Amniotic stem cell (primary cell): ENCODE measurements at places on chromosomes 3 and 15.

GRCh38 chr3:193271101-193271840 lies 30.2 kb downstream of the PLAAT1 start:
- no peak for DNase-seq

- DNase-seq, result no peak
Observed at GRCh38 chr3:170098753-170099152, 61.0 kb downstream of the GPR160 start.

GRCh38 chr15:67692573-67692972 lies 132.7 kb upstream of the SKOR1 start:
- no peak for DNase-seq

- no peak for DNase-seq
Observed at GRCh38 chr3:45664578-45664977, 24.6 kb upstream of the SACM1L start.

DNA sequence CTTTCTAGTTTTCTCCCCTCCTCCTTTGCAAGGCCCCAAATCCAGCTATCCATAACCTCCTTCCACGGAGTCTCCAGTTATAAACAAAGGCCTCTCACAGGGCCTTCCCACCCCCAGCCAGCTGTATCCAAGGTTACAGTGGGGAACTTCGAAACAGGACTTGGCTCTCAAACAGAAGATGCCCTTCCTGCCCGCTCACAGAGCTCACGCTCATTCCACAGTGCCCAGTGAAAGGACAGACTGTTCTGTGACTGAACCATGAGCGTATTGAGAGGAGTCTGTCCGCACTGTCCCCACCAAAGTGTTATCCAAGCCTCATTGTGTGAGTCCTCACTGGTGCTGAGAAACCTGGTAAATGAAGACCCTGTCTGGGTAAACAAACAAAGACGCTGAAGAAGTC lies 35.4 kb downstream of the ARHGAP31 start:
- no peak for DNase-seq

DNA sequence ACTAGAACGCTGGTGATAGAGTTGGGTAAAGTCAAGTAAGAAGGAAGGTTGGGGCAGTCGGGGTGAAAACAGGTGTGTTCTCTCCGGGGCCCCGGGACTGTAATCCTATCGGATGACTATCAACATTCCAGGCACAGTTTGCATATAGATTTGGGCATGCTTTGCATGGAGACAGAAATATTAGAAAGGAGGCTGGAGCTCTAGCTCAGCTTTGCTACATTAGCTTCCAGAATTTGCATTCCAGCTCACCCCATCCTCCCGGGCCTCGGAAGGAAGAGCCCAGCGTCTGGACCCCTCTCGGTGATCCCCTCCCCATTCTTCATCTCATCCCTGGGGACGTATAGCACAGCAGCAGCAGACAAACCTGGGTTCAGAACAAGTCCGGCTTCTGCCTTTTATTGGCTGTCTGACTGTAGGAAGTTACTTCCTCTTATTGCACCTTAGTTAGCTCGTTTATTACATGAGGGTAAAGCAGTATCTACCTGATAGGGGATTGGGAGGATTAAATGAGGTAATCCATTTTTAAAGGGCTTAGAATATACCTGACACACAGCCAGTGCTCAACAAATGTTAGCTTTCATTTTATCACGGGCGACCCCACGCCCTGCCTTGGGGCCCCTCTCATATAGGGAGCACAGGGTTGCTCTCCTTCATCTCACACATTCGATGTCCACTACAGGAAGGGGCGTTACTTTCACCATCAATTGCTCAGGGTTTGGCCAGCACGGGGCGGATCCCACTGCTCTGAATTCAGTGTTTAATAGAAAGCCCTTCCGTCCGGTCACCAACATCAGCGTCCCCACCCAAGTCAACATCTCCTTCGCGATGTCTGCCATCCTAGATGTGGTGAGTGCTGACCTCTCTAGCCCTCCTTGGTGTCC lies 3.2 kb downstream of the HTR3E start:
- no peak for DNase-seq

DNA sequence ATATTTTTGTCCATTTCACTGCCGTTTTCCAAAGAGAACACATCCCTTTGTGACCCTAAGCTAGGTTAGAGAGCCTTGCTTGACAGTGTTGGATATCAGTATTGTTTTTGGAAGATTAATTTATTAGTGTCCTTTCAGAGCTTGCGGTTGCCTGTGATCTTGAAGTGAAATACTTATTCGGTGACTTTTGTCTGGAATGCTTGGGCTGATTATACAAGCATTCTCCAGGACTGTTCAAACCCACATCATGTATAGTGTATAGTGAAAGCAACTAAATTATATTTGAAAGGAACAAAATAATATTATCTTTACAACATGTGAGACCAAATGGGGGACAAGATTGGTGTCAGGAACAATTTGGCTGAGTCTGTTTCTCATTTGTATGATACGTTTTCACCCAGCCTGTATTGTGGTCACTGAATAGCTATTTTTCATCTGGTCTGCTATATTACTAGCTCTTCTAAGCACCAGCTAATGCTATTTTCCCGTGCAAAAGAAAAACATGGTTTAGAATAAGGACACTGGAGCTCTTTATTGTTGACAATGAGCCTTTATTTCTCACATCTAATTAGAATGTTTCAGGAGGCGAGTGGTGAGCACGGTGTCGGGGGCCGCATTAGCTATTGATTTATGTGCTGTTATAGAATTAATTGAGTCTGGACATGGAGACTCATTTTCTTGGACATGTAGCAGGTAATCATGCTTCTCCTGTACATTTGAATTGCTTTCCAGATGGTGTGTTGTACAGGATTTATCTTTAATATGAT lies 158.1 kb downstream of the APBA2 start:
- no peak for DNase-seq

DNA sequence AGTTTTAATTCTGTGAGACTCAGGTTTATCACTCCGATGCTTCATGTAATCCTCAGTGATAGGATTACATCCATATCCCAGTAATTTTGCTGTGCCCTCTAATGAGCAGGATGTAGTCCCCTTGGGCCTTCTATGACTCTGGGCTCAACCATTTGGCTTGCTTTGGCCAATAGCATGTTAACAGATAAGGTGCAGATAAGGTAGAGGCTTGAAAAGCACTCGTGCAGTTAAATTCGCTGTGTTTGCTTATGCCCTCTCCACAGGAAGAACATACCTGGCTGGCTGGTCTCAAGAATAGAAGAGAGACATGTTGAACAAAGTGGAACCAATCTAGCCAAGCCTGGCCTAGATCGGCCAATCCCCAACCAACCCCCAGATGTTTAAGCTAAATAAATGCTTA lies 20.1 kb downstream of the CCDC13 start:
- no peak for DNase-seq

GRCh38 chr15:26287381-26287780 lies 424.3 kb upstream of the ATP10A start:
- DNase-seq, result no peak

- no peak for DNase-seq
Observed at GRCh38 chr15:73965758-73966113, 26.4 kb downstream of the STOML1 start.

DNA sequence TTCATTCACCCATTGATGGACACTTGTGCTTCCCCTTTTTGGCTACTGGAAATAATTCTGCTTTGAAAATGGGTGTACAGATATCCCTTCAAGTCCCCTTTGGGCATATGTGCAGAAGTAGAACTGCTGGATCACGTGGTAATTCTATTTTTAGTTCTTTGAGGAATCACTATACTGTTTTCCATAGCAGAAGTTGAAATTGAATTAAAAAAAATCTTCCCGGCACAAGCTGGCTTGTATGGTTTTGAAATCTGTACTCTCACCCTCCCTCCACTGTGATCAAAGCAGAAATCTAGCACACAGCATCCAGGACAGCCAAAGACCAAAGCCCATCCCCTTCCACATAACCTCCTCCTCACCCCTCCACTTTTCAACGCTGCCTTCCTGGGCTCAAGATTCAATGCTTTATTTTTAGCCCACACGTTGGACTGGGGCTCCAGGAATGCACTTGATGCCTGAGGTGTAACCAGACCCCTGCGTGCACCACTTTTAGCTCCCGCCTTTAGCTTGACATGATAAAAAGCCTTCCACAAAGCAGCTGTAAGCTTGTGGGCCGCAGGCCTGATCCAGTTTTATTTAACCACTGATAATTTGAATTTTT lies 29.9 kb downstream of the TMEM40 start:
- DNase-seq, result no peak

GRCh38 chr15:33182926-33183325 lies 11.6 kb downstream of the FMN1 start:
- DNase-seq, result no peak
